ENCODE measurements at places on chromosomes 7 and 10.

- no peak for DNase-seq
These were observed 77.3 kb downstream of the HDAC9 start for GRCh38 chr7:18572885-18573284.

DNA sequence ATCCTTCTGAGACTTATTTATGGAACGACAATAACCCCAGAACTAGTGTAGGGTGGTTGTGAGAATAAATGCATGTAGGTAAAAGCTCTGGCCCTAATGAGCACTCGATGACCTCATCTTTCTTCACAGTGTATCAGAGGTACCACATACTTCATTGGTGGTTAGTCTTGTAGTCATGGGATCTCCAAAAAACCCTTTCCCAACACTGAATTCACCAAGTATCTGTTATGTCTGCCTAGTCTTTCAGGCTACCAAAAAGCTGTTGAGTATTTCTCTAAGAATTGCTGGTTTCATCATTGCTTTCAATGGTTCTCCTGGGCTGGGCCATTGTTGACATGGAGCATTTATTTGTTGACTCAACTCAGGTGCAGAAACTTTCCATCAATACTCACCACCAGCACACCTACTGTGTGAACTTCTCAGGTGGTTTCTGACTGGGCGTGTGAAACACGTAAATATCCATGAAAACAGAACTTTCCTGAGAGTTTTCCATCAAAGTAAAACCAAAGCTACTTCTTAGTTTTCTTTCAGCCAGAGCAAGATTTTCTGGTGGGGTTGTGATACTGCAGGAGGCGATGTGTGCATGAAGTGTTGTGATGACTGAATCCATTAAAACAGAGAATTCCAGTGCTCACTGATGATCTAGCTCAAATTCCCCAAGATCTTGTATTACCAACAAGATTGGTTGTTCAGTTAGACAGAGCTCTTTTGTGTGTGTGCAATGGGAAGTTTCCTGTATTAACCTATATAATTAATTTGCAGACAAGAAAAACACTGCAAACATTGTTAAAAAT lies 51.4 kb upstream of the SLC35B4 start:
- no peak for DNase-seq

DNA sequence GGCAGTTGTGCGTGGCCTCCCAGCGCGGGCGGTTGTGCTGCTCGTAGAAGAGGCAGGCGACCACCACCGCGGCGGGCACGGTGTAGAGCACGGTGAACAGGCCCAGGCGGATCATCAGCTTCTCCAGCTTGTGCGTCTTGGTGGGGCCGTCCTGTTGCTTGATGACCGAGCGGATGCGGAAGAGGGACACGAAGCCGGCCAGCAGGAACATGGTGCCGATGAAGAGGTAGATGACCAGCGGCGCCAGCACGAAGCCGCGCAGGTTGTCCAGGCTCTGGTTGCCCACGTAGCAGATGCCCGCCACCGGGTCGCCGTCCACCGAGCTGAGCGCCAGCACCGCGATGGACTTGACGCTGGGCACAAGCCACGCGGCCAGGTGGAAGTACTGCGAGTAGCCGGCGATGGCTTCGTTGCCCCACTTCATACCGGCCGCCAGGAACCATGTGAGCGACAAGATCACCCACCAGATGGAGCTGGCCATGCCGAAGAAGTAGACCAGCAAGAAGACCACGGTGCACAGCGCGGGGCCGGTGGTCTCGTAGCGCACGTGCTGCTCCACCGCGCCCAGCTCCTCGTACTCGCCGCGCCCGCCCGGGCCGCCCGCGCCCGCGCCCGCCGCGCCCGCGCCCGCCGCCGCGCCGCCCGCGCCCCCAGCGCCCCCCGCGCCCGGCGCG lies 2.2 kb downstream of the FZD8 start:
- DNase-seq: no peak

DNA sequence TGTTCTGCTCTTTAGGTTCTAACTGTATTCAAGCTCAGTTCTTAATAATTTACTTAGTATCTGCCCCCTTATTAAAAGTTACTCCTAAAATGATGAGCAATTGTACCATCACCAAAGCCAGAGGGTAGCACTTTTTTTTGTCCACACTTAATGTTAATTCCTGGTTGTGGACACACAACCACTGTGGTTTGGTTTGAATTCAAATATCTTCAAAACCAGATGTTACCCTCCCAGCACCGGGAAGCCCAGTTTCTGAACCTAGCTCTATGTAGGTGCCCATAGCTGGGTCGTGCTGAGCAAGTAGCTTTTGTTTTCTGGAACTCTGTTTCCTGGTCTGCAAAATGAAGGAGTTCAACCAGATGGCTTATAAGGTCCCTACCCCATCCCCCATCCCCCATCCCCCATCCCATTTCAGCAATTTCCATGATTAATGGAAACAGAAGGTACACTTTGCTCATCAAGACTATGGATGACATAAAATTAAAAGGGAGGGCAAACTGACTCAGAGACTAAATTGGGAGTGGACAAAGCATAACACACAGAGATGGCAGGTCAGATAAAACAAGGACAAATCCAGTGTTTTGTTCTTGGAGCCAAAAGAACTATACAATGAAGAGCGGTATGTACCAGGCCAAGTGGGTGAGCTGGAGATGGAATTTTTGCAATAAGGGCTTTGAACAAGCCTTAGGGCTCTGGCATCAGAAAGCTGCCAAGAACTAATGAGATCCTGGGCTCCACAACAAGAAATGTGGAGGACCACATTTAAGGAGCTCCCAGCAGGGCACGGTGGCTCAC lies 56.7 kb downstream of the DLG5 start:
- DNase-seq: no peak

GRCh38 chr7:1027242-1028043 lies 16.9 kb upstream of the GPR146 start:
- DNase-seq: no peak

DNA sequence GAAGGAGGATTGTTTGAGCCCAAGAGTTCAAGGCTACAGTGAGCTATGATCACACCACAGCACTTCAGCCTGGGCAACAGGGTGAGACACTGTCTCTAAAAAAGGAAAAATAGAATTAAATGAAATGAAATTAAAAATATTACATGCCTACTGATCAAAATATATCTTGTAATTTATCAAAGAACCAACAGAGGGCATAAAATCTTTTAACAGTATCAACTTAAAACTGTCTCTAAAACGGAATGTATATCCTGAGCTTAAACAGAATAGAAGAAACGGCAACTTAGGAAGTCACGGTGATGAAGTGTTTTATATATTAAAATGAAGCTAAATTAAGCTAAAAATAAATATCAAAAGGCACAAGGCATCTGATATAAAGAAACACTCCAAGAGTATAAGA lies 78.8 kb downstream of the MTPAP start:
- DNase-seq: no peak

GRCh38 chr7:150850273-150850672 lies 2.0 kb upstream of the AOC1 start:
- no peak for DNase-seq

DNA sequence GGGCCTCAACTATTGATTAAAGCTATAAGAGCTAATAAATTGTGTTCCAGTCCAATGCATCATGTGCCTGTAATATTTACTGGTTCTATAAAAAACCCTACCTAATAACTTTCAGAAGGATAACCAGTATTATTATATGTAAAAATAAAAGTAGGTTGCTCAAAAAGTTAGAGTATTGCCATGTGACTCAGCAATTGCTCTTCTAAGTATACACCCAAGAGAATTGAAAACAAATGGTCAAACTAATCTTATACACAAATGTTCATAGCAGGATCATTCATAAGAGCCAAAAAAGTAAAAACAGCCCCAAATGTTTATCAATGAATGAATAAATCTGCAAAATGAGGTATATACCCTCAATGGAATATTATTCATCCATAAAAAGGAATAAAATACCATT lies 89.5 kb upstream of the TES start:
- no peak for DNase-seq

- DNase-seq: no peak
These were observed 164.4 kb upstream of the PRPS1L1 start for GRCh38 chr7:18191862-18192625.

- DNase-seq: no peak
These were observed 32.6 kb downstream of the CHST3 start for GRCh38 chr10:71996592-71997371.

- no peak for DNase-seq
These were observed 1.7 kb upstream of the CFAP43 start for GRCh38 chr10:104233817-104234216.

GRCh38 chr10:86282664-86283465 lies 83.7 kb downstream of the GRID1 start:
- no peak for DNase-seq

DNA sequence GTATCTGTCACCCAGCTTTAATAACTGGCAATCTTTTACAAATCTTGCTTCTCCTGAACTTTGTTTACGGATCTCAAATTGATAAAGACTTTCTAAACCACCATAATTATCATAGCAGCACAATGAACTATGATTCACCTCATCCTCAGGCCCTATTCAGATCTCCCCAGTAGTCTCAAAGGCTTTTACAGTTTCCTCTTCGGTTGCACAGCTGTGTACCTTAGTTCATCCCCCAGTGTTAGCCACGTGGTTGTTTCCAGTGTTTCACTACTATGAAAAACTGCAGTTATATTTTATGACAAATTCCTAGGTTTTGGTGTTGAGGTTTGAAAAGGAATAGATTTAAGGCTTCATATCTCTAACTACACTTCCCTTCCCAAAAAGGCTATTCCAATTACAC lies 24.9 kb downstream of the PAXIP1 start:
- no peak for DNase-seq

DNA sequence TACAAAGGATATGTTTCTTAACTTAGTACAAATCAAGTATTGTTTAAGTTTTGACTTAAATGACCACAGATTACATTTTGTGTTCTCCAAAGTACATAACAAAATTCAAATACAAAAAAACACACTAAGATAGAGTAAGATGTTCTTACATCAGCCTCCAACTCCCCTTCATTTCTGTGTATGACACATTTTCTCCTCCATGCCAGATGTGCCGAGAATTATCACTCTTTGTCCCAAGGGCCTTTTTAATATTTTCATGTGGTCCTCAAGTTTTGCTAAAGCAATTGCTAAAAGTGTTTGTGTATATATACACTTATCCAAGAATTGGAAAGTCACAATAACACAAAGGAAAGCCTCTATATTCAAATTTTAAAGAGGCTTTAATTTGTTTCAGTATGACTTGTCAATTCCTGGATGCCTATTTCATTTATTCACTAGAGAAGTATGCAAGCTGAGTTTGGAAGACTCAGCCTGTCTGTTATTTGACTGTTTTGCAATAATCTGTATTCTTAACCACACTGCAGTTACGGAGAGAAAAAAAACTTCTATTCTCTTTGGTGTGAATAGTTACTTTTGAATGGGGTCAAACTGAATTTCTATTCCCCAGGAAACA lies 586.4 kb upstream of the SEMA3D start:
- no peak for DNase-seq

GRCh38 chr10:86204421-86205305 lies 161.9 kb downstream of the GRID1 start:
- DNase-seq: no peak

DNA sequence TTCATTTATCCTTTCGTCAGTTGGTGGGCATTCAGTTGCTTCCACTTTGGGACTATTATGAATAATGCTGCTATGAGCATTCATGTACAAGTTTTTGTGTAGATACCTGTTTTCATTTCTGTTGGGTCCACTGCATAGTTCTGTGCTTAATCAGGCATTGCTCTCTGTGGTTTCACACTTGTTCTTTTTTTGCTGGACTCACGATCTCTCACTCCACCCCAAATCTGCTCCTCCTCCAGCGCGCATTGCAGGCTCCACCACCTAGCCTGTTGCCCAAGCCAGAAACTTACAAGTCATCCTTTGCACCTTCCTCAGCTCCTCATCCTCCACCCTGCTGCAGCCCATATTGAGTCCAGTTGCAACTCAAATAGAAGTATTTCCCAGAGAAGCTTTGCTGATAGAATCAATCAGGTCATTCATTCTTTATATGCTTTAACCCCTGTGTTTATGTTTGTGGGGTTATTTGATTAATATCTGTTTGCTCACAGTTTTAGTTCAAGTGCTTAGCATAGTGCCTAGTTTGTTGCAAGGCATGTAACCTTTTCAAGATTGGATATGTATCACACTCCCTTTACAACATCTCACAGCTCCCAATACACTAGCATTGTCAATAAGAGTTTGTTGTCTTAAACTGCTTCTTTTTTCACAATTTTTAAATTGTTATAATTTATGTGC lies 16.6 kb upstream of the AFAP1L2 start:
- no peak for DNase-seq

GRCh38 chr10:103748020-103748419 lies 107.4 kb downstream of the SH3PXD2A start:
- DNase-seq: no peak

GRCh38 chr7:30178748-30179436 lies 44.1 kb downstream of the MTURN start:
- DNase-seq: no peak

GRCh38 chr10:71653044-71653443 lies 66.5 kb downstream of the C10orf105 start:
- no peak for DNase-seq

DNA sequence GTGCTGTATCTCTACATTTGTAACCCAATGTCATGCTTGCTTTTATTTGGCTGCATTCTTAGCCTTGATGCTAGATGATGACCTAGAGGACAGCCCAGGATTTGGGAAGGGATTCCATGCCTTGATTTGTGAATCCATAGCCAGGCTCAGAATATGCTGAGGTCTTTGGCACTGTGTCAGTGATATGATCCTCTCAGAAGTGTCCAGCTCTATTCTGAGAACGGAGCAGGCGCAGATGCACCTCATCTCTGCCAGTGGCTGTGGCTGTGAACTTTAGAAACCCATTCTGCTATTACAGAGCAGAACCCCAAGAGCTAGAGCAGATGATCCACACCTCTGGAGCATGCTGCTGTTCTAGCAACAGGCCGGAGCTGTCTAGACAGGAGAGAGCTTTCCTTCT lies 212.8 kb downstream of the TRIL start:
- DNase-seq: no peak

DNA sequence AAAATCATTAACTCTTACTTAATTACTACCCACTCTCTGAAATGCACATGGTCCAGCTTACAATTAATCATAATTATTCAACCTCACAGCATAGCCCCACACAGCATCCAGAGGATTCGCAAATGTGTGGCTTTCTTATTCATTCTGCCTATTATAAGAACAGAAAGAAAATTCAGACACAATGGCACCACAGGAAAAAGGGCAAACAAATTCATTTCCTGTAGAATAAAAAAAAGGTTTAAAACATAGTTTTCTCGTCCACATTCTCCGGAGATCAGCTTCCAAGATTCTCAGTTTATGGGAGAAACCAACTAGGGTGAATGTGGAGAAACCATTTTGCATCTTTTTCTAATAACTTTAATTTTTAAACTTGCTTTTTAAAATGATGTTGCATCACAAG lies 201.6 kb downstream of the PARD3 start:
- no peak for DNase-seq

DNA sequence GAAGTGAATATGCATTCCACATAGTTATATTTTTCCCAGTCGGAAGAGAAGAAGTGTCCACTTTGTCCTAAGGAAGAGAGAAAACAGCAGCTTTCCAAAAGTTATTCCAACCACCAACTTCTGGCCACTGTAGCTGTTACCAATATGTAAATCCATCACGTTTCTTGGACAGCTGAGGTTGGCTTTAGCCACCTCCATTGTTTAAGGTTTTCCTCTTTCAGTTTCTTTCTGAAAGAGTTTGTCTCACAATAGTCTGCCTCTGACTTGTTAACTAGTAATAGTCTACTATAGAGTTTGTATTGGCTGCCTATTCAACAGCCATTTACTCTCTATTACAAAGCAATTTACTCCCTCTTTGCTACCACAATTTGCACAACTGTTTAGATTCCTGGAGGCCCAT lies 457.6 kb upstream of the LRRN3 start:
- no peak for DNase-seq

Measured in activated naive CD4-positive, alpha-beta T cell (primary cell).